ENCODE measurements at places on chromosomes 7 and 10.

DNA sequence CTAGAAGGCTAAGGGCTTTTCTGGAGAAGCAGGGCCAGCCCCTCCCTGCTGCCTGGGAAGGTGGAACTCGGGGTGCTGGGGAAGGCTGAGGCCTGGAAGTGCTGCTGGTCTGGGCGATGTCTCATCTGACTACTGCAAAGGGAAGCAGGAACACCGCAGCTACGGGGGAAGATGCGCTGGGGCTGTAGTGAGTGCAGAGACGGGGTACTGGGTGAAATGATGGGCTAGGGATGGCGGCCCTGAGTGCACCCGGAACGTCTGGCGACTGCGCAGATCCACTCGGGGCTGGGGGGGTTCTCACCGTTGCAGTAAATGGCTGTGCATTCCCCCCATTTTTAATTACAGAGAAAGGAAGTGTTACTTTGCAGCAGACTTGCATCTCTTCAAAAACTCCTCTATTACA is 195.4 kb upstream of the ADARB2 start:
- DNase-seq: no peak

GRCh38 chr7:99898836-99899235 is 20.5 kb downstream of the TRIM4 start:
- DNase-seq: no peak

DNA sequence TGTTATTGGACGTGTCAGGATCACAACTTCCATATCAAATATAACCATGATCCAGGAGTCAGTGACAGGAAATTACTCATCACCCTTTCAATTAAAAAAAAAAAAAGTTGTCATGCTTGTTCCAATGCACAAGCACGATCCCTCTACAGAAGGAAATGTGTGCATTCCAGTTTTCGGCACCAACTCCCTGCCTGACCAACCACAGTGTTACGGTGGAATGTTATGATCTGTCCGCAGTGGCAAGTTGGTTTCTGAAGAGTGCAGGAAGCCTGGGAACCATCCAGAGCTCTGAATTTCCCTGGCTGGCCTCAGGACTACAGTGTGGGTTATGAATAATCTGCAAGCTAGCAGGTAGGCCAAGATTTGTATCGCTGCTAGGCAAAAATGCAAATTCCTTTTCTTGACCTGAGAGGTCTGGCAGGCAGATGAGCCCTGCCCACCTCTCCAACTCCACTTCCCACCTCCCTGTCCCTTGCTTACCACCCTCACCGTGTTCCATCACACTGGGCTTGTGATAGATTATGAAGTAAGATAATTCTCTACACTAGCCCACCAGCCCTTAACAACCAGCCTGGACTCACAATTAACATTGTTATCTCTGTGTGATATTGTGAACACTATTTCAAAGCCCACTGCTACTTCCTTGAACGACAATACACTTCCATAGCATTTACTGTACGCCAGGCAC is 20.4 kb downstream of the FRMPD2 start:
- DNase-seq: peak; percentile 65

GRCh38 chr7:6558837-6559236 is 7.6 kb upstream of the GRID2IP start:
- DNase-seq: peak; percentile 37

DNA sequence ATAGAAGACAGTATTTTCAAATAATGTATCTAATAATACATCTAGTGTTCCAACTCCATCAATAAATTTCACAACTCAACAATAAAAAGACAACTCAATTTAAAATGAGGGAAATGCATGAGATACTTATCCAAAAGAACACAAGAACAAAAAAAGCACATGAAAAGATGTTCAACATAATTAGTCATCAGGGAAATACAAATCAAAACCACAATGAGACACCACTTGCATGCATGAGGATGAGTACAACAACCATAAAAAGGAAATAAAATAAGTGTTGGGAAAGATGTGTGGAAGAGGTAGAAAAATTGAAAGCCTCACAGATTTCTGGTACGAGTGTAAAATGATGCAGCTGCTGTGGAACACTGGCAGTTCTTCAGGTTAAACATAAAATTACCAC is 111.6 kb upstream of the PTPRZ1 start:
- peak; percentile 9 for DNase-seq

DNA sequence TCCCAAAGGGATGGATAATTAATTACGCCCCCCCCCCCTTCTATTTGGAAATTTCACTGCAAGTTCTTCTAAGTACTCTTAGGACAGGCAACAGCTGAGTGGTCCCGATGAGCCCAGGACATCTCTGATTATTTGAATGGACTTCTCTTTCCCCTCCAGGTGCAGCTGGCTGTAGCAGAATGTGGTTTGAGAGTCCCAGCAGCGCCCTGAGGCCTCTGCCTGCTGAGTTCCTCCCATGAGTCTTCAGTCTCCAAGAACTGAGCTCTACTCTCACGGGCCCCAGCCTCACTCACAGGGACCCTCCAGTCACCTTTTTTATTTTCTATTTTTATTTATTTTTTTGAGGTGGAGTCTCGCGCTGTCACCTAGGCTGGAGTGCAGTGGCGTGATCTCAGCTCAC is 63.6 kb upstream of the SFMBT2 start:
- DNase-seq: no peak

GRCh38 chr10:70317272-70317942 is 33.6 kb upstream of the NPFFR1 start:
- DNase-seq: no peak

- DNase-seq: peak; percentile 25
These were observed 65.5 kb downstream of the C10orf143 start for GRCh38 chr10:130045091-130045652.

GRCh38 chr10:44323838-44324237 is 61.1 kb downstream of the CXCL12 start:
- DNase-seq: no peak

DNA sequence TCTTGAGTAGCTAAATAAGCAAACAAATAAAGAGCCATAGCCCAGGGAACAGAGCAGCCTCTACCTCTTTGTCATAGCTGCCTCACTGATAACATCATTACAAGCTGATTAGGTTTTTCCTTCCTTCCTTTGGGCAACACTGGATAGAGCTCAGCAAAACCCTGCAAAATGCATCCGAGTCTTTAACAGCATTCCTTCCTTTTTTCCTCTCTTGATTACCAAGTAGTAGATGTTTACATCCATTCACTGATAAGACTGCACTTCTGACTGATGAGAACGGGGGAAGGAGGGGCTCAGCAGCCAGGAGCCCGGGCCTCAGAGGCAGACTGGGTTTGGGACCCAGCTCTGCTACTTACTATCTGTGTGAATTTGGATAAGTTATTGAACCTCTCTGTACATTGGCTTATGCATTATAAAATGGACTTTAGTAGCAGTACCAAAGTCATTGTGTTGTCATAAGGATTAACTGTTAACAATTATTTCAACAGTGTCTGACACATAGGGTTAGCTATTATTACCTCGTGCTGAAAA is 214.2 kb downstream of the ANK3 start:
- DNase-seq: no peak

DNA sequence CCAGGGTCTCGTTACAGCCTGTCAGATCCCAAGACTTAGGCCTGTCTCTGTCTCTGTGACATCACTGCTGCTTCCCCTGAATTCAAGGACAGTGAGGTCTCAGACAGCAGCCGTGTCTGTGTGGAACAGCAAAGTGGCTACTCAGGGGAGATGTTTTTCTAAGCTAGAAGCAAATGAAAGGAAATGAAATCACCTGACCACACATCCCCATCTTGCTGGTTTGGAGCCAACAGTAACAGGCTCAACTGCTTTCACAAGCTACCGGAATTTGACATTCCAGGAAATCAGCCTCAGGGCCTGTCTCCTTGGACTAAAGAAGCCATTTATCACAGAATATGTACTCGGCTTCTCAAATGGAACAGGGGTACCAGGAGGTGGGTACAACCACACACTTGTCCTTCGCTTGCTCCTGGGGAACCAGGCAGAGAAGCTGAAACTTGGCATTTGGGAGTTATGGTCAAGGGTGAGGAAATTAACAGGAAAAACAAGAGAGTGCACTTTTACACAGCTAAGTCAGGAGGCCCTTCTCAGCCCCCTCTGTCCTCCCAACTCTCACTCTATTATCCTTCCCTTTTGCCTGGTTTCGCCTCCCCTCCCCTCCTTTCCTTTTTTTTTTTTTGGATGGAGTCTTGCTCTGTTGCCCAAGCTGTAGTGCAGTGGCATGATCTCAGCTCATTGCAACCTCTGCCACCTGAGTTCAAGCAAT is 73.2 kb downstream of the SPDYE5 start:
- DNase-seq: peak; percentile 94

- DNase-seq: no peak
These were observed 914.4 kb downstream of the PCDH15 start for GRCh38 chr10:53886325-53887300.

DNA sequence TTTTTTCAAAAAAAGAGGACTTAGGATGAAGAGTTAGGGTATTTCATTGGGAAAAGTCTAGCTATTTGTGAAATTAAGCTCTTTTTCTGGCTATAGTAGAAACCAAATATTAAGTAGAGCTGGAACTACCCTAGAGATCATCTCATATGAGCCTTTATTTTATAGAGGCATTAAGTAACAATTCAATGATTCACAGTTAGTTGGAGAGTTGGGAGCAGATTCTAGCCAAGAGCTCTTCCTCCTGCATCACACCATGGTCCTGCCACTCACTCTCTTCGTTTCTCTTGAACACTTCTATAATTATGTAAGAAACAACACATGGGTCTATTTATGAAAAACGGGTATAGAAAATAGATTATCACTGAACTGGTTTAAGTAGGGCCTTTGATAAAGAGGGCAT is 76.1 kb upstream of the ANK3 start:
- DNase-seq: peak; percentile 40

- no peak for DNase-seq
These were observed 22.1 kb downstream of the NCAPG2 start for GRCh38 chr7:158682456-158682855.

- peak; percentile 21 for DNase-seq
These were observed 242.5 kb downstream of the VTI1A start for GRCh38 chr10:112689327-112690072.

GRCh38 chr10:91247360-91248111 is 27.1 kb downstream of the PCGF5 start:
- peak; percentile 56 for DNase-seq

- DNase-seq: peak; percentile 19
These were observed 866 bp downstream of the CNOT4 start for GRCh38 chr7:135508883-135509588.

- peak; percentile 57 for DNase-seq
These were observed 37.1 kb downstream of the SKIDA1 start for GRCh38 chr10:21488246-21488956.

DNA sequence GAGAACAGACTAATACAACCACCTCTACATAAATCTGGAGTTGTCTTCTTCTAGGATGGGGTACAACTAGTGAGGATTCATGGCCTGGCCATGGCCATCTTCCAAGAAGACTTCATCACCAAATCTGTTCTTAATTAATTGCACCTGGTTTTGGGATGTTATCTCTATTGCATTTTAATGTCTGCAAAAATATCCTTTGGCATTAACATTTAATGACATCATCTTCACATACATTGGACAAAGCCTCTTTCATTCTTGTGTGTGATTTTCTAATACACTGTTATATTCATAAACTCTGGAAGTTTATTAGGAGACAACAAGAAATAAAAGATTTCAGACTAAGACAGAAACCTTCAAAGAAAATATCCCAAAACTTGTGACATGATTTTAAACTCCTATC is 124.2 kb upstream of the ABCB5 start:
- DNase-seq: peak; percentile 20

GRCh38 chr10:111967547-111967946 is 216.0 kb downstream of the GPAM start:
- no peak for DNase-seq

DNA sequence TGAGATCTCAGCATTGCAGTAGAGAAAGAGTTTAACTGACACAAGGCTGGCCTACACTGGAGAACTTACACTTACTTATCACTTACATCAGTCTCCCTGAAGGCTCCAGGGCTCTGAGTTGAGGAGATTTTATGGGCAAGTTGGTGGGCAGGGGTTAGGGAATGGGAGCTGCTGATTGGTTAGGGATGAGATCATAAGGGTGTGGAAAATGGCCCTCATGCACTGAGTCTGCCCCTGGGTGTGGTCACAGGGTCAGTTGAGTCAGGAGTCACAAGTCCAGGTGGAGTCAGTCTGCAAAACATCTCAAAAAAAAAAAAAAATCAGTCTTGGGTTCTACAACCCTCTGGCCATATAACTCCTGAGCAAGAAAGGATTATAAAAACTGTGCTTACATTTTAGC is 60.5 kb downstream of the PPP1R17 start:
- DNase-seq: no peak

DNA sequence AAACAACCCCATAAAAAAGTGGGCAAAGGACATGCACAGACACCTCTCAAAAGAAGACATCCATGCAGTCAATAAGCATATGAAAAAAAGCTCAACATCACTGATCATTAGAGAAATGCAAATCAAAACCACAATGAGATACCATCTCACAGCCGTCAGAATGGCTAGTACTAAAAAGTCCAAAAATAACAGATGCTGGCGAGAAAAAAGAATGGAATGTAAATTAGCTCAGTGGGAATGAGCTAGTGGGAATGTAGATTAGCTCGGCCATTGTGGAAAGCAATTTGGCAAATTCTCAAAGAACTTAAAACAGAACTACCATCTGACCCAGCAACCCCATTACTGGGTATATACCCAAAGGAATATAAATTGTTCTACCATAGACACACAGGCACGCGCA is 287.0 kb downstream of the WDR37 start:
- no peak for DNase-seq

GRCh38 chr10:82883603-82884002 is 1008.6 kb downstream of the NRG3 start:
- DNase-seq: peak; percentile 5

GRCh38 chr10:79255007-79255507 is 92.2 kb upstream of the PPIF start:
- DNase-seq: no peak

GRCh38 chr7:151552352-151553028 is 32.8 kb upstream of the RHEB start:
- DNase-seq: no peak

DNA sequence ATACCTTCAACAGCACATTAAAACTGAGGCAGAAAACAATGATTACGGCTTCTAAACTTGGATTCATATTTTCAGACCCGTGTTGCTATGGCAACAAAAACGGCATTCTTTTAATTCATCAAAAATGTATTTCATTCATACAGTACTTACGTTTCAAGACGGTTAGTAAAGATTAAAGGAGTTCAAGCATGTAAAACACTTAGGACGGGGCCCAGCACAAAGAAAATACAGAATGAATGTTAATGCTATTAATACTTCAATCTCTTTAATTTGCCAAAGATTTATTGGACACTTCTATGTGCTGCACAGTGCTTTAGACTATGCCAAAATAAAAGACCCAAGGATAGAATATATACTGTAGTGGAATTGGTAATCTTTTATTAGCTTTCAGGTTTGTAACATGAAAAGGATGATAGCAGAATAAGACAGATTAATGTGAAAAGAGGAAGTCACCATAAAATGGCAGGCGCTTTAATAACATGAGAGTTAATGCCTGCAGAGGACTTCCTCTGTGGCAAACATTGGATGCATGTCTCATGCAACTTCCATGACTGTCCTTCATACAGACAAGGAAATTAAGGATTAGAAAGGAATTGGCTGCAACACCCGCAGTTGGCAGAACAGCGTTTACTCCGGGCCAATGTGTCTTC is 201.6 kb upstream of the KLF6 start:
- no peak for DNase-seq

- peak; percentile 94 for DNase-seq
These were observed 71.7 kb upstream of the ADAM12 start for GRCh38 chr10:126459878-126460481.

- DNase-seq: no peak
These were observed 64.9 kb downstream of the PAX2 start for GRCh38 chr10:100810091-100810834.

- no peak for DNase-seq
These were observed 134.9 kb downstream of the VTI1A start for GRCh38 chr10:112581921-112582320.

Data from fibroblast of upper back skin (primary cell).